ENCODE measurements at places on chromosomes 2 and 18.

DNA sequence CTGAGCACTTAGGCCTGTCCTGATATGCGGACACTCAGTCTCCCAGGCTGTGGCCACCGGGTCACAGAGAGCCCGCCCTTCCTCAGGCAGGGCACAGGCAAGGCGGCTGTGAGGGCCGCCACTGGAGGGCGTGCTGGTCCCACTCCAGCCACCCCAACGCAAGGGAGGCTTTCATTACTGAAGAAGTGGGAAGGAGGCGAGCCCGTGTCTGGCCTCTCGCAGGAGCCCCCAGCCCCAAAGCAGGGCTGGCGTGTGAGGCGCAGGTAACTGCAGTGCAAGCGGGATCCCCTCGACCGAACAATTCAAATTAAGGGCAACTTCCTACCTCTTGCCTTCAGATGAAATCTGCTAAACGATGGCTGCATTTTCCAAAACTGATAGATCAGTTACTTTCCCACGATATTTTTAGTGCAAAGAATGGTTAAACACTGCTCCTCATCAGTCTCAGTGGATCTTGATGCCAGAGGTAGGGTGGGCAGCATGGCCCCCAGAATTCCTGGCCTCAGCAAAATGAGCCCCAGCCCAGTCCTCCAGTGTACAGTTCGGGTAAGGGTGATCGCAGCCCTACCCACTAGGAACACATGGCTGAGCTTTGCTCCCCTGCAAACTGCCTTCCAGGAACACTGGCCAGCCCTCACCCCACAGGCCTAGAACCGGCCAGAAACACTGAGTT, 97.2 kb downstream of the SEPTIN10 start:
- peak; percentile 92 for DNase-seq

GRCh38 chr2:76268902-76269620, 558.3 kb upstream of the GCFC2 start:
- peak; percentile 20 for DNase-seq

GRCh38 chr18:56562479-56562878, 75.9 kb downstream of the TXNL1 start:
- DNase-seq, result no peak

- peak; percentile 42 for DNase-seq
These were observed 22.1 kb upstream of the CTDP1 start for GRCh38 chr18:79657342-79657996.

GRCh38 chr2:26472821-26473655, 4.9 kb downstream of the OTOF start:
- DNase-seq, result no peak

- DNase-seq, result no peak
These were observed 42.4 kb downstream of the KIF5C start for GRCh38 chr2:148917431-148917830.

DNA sequence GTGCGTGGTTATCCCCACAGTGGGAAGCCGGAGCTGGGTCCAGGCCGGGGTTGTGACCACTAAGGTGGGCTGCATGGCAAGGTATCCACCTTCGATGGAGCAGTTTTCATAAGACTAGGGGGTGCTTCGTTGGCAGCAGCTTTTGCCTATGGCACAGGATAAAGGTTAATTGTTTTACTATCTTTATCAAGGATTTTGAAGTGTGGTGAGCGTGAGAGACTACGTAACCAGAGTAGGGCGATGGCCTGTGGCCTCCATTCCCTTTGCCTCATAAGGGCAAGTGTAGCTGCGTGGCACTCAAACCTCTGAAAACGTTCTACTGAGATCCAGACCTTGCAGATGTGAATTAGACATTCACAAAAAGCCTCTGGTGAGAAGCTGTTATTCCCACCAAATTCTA, 206.6 kb downstream of the ACKR3 start:
- no peak for DNase-seq

DNA sequence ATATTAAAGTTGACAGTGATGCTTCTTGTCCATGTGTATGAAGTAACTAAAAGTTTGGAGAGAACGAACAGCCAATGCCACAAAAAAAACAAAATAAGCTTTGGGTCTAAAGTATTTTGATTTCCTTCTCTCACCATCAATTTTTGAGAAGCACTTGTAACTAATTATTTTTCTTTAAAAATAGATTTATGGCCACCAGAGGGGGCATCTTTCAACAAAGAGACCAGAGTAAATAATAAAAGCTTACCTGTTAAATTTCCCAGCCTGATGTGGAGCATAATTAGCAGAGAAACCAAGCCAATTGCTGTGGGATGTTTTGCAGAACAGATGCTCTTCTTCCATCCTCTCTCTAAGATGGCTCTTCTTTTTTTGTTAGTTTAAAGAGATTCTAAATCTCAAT, 29.0 kb downstream of the LINC00305 start:
- peak; percentile 61 for DNase-seq

DNA sequence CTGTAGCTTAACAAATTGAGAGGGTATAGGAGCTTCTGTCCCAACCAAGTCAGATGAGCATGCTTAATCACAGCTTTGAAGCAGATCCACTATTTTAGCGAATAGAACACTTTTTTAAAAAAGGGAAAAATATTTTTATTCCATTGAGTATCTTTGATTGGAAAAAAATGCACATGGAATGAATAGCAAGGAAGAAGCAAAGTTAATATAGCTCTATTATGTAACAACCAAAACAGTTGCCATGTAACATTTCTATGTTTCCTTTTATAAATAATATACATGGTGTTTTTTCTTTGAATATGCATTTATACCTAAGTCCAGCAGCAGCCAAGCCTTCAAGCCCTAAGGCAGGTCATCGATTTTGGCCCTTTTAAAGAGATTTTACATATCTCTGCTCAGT, 21.4 kb upstream of the SPTBN1 start:
- DNase-seq, result no peak

DNA sequence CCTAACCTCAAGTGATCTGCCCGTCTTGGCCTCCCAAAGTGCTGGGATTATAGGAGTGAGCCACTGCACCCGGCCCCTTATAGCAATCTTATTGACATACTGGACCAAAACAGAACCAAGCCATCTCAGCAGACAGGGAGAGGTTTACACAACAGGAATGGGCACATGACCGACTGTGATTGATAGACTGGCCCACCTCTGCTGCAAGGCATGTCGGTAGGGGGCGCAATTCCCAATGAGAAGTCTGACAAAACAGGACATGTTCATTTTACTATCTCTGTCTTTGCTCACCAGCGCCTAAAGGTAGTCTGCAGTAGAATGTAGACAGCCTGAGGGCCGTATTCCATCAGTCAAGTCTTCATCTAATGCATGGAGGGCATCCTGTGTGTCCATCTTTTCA, 2.0 kb downstream of the LYPD6B start:
- peak; percentile 45 for DNase-seq

- DNase-seq, result no peak
These were observed 543.2 kb upstream of the LRRTM4 start for GRCh38 chr2:78065366-78065765.

- no peak for DNase-seq
These were observed 34.9 kb downstream of the G6PC2 start for GRCh38 chr2:168935810-168936581.

DNA sequence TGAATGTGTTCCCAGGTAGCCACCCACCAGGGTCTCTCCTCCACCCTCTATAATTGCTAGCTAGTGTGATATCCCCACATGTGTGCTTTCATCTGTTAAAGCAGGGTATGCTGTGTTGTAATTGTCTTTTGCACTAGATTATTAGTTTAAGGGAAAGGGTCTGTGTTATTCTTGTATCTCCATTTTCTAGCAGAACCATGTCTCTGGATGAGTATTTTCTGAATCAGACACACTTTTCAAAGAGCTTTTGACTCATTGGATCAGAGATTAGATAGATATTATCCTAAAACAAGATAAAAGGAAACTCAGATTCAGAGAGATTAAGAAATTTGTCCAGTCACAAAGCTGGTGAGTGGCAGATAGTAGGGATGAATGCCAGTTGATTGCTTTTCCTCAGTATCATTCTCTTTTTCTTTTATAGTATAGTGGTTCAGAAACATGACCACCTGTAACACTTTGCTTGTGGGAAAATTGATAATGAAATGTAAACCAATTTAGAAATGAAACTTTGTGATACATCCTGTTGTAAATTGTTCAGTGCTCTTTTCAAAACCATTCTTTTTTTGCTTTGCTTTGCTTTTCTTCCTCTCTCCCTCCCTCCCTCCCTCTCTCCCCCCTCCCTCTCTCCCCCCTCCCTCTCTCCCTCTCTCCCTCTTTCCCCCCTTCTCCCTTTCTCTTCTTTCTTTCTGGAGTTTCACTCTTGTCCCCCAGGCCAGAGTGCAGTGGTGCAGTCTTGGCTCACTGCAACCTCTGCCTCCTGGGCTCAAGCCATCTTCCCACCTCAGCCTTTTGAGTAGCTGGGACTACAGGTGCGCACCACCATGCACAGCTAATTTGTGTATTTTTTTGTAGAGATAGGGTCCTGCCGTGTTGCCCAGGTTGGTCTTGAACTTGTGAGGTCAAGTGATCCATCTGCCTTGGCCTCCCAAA, 7.4 kb downstream of the MIB1 start:
- no peak for DNase-seq

DNA sequence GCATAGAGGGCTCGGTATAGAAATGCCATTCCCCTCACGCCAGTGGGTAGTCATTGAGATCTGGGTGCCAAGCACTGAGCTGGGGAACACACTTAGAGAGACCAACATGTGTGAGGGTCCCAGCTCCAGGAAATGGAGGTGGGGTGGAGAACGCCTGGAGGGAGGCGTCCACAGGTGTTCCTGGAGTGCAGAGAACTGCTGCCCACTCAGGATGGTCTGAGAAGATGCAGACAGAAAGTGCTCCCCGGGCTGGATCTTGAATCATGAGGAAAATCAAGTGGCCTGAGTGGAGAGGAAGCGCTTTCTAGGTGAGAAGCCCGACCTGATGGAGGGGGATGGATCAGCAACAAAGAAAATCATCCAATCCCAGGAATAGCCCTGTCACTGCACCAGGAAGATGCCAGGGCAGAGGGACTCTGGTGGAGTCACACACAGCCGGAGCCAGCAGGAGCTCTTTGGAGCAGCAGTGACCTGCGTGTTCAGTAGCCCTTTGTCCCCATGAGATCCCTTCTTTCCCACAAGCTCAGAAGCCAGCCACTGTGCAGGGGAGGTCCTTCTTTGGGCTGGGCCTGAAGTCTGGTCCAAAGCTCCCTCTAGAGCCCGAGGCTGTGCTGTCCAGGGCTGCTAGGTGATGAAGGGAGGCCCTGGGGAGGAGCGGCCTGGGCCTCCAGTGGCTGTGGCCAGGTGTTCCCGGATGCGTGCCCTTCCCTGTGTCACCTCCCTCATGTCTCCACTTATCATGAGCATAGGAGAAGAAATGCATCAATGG, 112.3 kb downstream of the RNF144A start:
- DNase-seq, result peak; percentile 24

DNA sequence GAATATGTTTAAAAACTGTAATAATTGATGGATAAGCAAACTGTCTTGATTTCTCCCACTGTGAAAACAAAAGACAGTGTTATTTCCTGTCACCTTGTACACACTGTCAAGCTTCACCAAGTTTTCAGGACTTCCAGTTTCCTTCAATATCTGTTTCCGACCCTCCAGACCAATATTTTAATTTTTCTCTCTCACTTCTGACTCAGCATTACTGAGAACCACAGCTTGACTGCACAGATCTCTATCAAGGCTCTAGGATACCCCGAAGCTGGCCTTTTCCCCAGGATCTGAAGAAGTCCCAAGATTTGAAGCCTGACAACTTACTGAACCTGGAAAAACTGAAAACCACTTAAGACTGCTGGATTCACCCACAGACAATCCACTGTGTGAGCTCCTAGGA, 13.2 kb upstream of the SULT1C3 start:
- no peak for DNase-seq

DNA sequence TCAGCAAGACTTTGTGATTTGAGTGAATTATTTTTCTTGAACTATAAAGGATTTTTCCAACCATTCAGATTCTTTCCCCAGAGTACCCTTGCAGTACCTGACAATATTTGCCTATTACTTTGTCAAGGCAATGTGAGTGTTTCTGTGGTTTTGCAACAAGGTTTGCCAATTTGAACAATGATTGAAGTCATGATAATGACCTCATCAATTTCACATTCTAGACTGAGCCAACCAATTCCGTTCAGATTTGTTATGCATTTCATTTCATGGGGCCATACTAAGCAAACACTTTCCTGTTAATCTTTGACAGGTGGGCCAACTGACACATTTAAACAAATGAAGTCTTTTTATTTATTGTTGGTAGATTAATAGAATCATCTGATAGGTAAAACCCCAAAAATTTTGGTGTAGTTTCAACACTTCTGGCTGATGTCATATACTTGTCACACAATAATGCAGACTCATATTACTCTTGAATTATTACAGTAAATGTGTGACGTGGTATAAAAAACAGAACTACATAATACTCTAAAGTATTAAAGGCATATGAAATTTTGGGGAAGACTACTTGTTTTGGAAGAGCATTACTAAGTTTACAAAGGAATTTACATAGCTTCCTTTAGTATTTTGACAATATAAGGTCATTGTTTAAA, 526.4 kb downstream of the DPP10 start:
- DNase-seq, result peak; percentile 74

- no peak for DNase-seq
These were observed 5.0 kb upstream of the MYO5B start for GRCh38 chr18:50199921-50200320.

- DNase-seq, result no peak
These were observed 174.7 kb downstream of the WDR7 start for GRCh38 chr18:56825878-56826277.

- no peak for DNase-seq
These were observed 517 bp downstream of the GCFC2 start for GRCh38 chr2:75710220-75710576.

- no peak for DNase-seq
These were observed 69.9 kb downstream of the COA5 start for GRCh38 chr2:98538280-98539041.

- no peak for DNase-seq
These were observed 37.4 kb downstream of the ARL4C start for GRCh38 chr2:234459401-234460009.

DNA sequence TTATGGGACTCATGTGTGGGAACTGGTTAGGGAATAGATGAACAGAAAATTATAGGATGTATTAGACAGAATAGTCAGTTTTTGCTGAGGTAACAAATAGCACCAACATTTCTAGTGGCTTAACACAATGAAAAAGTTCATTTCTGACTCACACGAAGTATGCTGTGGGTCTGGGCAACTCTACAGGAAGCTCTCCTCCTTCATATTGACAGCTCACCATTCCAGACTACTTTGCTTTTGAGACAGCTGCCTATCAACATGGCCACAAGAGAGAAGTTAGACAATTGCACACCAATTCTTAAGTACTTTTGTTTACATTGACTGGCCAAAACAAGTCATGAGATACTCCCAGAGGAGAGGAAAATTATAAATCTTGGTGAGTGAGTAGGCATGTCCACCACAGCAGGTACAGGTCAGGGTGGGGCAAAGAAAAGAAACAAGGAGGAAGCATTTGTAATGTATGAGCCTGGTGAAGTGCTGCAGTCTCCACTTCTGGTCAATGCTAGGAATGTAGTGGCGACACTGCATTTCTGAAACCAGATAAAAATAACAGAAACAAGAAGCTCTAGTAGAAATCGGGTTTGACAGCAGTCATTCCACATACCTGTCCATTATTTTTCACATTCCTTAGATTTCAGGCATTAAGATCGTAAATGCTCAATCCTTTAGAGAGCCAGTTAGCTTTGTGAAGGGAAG, 141.6 kb downstream of the ICOS start:
- DNase-seq, result no peak

GRCh38 chr2:150271952-150272802, 215.3 kb downstream of the RND3 start:
- peak; percentile 45 for DNase-seq

GRCh38 chr2:213723041-213723560, 438.8 kb downstream of the SPAG16 start:
- no peak for DNase-seq
